ENCODE measurements at places on chromosomes 11 and 22.

GRCh38 chr11:34825670-34826383 lies 90.4 kb downstream of the APIP start:
- DNase-seq = no peak

DNA sequence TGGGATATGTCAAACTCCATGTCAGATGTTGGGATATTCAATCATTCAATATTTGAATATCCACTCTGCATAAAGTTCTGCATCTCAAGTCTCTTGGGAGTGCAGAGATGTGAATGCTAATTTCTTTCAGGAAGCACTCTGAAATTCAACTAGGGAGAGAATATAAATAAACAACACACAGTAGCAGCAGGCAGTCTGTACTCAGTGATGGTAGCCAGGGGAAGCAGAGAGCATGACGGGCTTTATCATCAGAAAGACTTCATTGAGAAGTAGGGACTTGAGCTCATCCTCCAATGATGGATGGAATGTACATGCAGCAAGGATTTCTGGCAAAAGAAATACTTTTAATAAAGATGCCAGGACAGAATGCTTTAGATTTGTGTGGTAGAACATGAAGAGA lies 9.8 kb upstream of the TEAD1 start:
- no peak for DNase-seq

DNA sequence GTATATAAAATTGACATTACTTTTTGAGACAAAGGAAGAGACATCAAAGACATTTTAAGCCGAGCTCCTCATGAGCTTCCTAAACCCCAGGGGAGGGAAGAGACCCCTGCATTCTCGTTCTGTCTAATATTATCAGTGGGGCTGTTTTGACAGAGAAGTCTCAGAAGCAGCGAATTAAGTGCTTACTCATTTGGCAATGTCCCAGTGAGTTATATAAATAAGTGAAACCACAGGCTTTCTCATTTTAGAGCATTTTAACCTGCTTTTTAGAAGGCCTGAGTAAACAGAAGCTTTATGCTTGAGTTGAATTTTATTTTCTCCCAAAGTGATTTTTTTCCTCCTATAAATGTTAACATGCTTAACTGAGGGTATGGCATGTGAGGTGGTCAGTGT lies 23.2 kb upstream of the C1QTNF4 start:
- peak; percentile 7 for DNase-seq

DNA sequence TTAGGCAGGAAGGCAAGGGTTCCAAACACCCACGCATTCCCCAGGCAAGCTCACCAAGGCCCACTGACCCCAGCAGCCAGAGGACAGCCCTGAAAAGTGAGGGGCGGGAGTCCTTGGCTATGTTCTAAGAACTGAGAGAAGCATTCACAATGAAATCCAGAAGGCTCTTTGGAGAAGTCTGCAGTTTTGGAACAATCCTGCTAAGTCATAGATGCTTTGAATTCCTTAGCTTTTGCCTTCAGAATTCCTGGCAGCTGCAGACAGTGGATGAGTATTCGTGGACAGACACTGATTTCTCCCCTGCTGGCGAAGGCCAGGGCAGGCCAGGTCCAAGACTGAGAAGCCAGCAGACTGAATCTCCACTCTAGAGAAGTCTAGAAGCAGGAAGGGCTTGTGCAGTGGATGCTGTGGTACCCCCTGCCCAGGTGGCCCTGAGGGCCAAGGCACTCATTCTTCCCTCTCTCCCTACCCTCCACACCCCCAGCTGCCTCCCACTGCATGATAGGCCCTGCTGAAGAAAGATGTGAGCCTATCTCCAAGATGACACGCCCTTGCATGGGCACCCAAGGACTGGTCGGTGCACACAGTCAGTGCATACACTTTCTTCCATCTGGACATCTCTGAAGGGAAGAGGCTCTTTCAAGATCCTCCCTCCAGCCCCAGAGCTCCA lies 133.2 kb upstream of the TEAD1 start:
- no peak for DNase-seq

DNA sequence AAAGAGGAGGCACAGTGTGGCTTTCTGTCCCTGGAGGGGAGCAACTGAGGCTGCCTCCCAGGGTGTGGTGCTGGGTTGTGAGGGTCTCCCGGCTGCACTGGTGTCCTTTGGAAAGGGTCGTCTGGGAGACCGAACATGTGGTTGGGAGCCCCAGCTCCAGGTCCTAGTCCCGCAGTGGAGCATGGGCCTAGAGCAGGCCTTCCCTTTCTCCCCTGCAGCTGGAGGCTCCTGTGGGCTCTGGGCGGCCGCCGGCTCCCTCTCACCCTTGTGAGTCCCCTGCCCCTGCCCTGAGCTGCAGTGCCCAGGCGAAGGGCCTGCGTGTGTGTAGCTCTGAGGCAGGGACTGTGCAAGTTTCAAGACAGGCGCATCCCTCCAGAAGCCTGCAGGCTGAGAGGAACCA lies 1492.7 kb downstream of the BRD1 start:
- no peak for DNase-seq

DNA sequence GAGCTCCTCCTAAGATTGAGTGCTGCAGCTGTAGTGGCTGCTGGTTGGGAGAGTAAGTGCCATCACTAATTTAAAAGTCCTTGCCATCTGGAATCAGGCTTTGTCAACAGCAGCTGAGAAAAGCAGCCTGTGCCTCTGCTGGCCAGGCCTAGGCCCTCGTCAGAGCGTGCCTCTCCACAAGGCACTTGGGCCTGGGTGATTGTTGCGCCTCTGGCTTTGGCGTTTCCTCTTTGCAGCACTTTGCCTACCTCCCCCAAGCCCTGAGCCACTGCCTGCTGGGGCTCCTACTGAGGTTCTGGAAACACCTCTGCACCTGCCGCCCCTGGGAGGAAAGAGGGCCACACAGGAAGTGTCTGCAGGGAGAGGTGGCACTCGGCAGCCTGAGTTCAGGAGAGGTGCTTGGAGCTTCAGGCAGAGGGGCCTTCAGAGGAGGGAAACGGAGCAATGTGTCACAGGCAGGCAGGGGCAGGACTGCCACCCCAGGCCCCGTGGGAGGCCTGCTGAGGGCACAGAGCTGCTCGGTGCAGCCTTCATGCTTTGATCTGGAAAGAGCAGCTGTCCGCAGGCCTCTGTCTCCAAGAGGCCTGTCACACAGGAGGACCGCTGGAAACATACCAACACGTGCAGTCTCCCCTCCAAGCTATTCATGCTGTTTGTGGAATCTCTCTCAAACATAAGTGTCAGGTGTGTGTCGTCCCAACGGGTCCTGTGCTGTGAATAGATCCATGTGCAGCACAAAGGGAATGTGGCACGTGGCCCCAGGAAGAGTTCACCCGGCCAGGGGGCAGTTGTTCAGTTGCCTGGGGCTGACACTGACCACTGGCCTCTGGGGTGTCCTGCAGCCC lies 61.5 kb upstream of the EMID1 start:
- DNase-seq = no peak
